WTC11 (cell line): ENCODE measurements at places on chromosomes 16 and 17.

DNA sequence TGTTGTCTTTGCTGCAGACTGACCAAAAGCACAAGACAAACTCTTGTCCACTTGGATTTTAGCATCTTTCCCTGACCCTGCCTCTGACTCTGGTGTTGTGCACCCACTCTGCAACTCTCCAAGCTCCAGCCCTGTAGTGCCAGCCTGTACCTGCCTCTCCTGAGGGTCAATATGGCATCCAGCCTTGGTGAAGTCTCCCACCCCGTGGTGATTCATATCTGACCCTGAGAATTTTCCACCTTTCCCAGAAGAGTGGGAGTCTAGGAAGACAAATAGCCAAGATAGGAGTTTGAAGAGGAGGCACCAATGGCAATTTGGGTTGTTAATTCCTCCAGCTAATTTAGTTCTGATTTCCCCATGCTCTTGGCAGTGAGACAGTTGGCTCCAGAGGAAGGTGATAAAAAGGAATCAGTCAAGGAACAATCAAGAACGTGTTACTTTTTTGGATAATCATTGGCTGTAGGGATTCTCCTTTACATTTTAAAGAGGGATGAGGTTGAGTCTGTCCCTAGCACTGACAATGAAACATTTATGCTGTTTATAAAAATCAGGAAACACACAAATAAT lies 416.0 kb downstream of the MAF start:
- no peak for DNase-seq

DNA sequence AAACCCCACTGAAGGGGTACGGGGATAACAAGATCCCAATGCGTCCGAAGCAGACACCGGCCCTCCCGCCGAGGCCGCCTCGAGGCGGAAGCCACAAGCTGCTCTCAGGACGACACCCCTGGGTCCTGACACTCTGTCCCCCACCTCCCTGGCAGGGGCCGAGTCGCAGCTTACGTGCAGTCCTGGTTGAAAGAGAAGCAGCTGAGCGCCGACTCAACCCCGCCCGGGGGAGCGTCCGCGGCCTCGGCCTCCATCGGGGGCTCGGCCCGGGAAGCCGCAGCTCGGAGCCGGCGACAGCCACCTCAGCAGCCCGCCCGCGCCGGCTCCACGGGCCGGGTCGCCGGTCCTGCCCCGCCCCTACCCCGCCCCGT lies at the start of gene WIPI1:
Gene WIPI1, minus strand, starts transcription at position 329 of the 371 bp plus-strand sequence. Its CDS starts 75 bp downstream, at position 254.
- no peak for DNase-seq

DNA sequence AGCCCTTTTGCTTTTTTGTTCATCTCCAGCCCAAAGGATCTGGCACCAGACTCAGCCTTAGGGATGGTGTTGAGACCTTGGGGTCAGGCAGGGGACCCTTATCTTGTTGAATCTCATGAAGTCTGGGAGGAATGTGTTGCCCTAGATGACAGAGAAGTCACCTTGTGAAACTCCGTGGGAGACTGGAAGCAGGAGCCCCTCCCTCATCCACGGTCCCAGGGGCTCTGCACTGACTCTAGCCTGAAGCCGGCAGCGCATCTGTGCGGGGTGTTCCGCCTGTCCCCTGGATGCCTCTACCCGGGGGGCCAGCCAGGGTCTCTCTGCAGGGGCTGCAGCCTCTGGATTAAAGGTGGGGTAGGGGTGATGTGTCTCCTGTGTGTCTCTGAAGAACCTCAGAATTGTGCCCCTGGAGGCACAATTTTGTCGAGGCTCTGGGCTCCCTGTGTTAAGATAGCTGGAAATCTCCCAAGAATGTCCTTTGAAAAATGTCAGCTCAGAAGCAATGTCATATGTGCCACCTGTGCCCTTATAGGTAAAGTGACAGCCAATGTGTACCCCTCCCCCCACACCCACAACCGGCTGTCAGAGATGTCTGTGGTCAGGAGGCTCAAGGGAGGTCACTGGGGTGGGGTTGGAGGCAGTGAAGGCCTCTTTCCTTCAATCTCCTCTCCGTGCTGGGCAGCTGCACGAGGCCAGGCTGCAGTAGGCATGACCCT lies 32.1 kb upstream of the CDC42EP4 start:
- no peak for DNase-seq

GRCh38 chr17:21131137-21131536 lies 4.4 kb downstream of the DHRS7B start:
- DNase-seq: no peak

GRCh38 chr17:34811561-34811960 lies 149.7 kb downstream of the CCT6B start:
- DNase-seq: no peak

DNA sequence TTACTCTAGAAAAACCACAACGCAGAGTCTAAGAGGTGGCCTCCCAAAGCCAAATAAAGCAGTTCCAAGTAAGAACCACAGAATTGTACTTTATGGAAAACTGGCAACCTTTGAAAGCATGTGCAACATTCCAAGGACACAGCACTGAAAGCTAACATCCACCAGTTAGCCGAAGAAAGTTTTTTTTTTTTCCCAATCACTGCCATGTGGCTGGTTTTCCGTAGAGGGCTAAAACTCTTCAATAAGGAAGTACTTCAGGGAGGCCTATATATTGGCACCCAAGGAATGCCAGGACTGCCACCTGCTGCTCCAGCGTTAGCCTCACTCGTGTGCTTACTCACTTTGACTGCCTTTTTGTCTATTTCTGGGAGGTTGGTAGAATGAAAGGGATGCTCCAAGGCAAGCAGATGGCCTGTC lies 25.2 kb downstream of the CEP95 start:
- DNase-seq: no peak

DNA sequence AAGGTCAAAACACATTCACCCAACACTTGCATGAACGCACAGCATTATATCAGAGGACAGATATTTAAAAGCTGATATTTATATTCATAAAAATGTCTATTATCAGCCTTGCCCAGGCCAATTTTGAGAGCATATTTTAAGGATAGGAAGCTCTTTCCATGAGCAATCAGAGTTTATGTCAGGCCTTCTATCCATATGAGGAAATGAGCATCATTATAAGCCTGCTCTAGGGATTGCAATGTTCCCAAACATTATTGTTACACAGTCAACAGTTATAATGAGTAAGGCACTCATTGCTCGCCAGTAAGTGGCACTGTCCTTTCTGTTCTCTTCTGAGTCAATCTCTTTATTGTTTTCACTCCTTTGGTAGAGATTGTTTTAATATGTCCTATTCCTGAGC lies 37.7 kb upstream of the DYNLRB2 start:
- DNase-seq: no peak

DNA sequence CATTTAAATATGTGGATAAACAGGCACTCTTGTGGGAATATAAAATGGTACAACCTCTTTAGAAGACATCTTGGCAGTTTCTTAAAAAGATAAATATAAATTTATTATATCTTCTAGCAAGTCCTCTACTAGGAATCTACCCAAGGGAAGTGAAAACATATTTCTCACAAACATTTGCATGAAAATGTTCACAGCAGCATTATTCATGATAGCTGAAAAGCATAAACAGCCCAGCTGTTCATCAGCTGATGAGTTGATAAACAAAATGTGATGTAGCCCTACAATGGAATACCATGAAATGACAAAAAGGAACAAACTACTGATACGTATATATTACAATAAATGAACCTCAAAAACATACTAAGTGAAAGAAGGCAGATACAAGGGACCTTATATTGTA lies 12.0 kb downstream of the DGKE start:
- no peak for DNase-seq

DNA sequence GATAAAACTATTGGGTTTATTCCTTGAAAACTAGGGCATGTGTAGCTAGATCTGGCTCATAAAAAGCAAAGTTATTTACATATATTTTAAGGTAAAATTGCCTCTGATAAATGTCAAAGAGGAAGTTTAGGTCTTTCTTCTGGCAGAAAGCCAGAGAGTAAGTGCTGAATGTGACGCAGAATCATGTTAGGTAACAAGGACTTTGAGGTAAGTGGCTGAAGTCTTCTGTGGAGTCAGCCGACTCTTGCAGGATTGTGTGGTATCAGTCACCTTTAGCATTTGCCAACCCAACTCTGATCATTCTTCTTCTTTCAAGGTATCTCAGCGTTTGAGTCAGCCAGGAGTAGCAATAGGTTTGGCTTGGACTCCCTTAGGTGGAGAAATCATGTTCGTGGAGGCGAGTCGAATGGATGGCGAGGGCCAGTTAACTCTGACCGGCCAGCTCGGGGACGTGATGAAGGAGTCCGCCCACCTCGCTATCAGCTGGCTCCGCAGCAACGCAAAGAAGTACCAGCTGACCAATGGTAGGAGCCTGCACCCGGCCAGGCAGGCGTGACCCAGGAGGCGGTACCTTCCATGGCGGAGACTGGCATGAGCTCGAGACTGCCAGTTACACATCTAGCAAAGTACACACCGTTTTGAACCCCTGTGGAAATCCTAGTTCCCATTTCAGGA lies 37.9 kb downstream of the SIAH1 start:
- DNase-seq: no peak

DNA sequence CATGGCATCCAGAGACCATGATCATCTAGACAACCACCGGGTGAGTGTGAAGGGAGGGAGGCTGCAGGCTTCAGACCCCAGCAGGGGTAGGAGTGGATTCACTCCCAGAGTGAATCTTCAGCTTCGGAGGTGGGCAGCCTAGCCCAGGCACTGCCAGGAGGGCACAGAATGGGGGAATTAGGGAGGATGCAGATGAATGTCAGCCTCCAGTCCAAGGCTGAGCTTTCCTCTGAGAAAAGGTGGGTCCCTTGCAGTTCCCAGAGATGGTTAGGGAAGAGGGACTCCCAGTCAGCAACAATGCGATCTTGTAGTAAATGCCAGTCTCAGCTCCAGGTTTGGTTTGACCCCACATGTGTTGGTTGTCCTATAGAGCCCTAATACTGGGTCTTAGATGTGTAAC lies 36.7 kb upstream of the POLR3E start:
- DNase-seq: no peak

DNA sequence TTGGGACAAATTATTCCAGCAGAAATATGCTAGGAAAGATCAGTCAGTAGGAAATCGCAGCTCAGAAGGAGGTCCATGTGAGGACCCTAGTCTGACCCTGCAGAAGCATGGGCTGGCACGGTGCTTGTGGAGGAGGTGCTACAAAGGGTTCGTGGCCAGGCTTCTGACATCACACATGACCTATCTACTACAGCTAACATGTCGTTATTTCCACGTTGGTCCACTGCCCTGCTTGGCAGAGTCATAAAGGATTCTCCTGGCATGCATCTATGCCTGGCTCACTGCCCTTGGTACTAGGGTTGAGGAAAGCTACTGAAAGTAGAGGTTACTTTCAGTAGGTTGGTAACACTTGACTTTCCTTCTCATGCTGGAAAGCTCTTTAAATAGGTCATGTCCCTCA lies 118.1 kb upstream of the SHISA6 start:
- no peak for DNase-seq

DNA sequence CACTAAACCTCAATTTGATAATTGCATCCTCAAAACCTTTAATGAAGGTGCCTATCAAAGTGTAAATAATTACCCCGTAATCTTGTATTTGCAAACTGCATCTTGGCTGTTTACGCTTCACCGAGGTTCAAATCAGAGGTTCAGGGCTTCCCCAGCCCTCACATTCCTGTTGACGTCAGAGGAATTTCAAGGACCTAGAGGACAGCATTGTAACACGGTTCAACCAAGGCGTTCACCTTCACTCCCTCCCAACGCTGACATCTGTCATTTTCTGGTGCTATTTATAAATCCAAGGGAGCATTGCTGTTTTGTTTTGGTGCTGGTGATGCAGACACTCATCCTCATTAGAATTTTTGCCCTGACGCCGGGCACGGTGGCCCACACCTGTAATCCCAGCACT lies 691.6 kb upstream of the RBFOX1 start:
- no peak for DNase-seq

- DNase-seq: no peak
Observed at GRCh38 chr16:59484833-59485516, 750.9 kb upstream of the GOT2 start.

GRCh38 chr16:77183137-77183536 lies 7.9 kb upstream of the MON1B start:
- DNase-seq: no peak

GRCh38 chr17:61412860-61413660 lies 13.4 kb downstream of the TBX2 start:
- no peak for DNase-seq

DNA sequence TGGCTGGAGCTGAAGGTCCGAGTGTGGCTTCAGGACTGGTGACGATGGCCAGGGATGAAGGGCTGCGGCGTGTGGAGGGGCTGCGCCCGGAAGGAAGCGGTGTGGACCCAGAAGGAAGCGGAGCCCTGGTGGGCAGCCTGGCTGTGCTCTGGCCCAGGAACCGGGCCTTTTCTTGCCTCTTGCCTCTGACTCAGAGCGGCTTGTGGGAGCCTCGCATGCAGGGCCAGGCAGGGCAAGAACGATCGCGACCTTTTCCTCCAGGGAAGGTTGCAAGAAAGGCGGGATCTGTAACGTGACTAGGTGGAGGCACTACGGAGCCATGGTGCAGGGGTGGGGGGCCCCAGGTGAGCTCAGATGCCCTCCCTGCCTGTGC lies 78.0 kb downstream of the JPH3 start:
- no peak for DNase-seq

DNA sequence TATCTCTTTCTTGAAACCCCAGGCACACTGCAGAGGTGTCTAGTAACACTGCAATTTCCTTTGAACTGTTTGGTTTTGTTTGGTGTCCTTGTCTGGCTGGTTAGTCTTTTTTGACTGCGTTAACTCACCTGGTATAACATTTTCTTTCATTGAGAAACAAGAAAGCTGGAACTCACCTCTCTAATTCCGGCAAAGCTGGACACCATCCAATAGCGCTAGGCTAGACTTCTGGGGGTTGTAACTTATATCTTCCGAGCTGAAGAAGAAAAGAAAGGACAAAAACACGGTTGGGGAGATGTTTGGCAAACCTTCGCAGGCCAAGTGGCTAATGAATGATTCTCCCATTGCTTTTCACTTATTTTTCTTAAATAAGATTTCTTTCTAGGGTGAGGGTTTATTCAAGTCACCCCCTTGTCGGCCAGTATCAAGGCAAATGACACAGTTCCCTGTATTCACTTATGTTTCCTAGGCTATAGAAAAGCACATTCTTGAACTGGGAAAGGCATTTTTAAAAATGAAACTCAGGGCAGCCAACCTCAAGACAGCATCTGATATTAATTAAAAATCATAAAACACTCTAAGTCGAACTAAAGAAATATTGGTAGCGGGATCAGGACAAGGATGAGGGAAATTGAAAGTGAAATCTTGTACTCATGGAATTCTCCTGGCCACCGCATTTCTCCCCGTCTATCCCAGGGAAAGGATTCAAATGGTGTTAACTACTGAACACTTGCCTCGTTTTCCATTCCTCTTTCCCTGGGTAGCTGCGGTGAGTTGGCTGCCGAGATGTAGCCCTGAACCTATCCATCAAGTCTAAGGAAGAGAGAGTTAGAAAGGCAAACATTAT lies 95.9 kb upstream of the ZFHX3 start:
- DNase-seq: no peak
